ENCODE measurements at places on chromosomes 3 and 15.

DNA sequence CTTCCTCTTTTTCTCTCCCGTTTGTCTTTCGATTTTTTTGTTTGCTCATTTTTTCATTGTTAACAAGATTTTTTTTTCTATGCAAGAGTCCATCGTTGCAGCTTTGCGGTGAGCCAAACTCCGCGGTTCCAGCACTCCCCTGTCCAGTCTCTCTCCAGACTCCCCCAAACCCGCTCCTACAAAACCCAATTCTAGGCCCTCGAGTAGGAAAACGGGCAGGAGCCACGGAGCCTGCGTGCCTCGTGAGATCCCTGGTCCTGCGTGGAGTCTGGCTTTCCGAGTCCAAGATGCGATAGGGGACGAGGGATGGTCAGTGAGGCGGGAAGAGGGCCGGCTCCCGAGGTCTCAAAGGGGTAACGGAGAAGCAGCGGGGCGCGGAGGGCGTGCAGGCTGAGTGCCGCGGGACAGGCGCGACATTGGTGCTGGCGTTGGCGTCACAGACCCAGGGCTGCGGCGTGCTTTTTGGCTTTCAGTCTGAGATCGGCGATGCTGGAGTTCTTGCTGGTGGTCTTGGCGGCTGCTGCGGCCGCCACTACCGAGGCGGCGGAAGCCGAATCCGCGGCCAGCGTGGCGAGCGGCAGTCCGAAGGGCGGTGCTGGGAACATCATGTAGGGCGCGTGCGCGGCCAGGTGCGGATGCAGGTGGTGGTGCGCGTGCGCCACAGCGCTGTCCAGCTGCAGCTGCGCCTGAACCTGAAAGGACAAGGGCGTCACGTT is 8.5 kb downstream of the SHOX2 start:
- DNase-seq: peak; percentile 81

DNA sequence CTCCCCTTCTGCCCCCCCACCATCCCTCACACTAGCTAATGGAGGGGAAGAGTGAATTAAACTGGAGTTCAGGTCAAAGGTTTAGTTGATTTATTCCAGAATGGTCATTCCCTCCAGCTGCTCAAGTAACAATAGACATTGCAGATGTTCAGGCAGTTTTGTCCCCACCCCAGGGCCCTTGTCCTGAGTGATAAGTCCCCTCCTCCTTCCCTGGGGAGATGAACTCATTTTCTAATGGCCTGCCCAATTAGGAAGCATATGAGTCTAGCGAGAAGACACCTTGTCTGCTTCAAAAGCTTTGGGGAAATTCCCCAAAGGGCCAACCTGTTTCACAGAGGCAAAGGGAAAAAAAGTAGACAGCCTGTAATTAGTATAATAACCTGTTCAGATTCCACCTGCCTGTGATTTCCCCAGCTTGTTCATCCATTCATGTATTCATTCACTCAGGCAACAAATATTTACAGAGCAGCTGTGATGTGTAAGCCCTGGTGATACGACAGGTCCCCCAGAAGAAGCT is 165.3 kb downstream of the SHQ1 start:
- DNase-seq: no peak

DNA sequence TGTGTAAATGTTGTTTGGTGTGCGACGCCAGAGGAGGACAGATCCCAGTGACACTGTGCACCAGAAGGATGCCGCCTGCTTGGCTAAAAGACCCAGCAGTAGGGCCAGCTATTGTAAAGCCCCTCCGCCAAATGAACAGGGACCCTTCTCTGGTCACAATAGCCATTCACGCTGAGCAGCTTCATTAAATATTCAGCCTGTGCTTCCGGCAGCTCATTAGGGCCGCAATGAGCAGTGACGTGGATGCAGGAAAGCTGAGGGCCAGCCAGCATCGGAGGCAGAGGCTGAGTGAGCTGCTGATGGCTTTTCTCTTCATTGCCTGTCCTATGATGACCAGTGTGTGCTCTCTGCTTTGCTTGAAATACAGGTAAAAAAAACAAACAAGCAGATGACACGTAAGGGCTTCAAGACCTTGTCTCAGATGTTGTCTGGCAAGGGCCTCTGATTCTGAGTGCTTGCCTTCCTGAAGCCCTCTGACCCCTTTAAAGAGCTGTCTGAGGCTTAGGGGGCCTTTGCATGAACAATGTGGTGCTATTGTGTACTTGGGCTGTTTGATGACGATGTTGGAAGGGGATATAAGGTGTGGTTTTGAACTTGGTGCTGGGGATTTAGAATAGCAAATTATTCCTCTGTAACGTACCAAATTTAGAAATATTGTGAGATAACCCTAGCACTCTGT is 130.4 kb downstream of the FEZF2 start:
- no peak for DNase-seq

GRCh38 chr15:94263341-94264273 is 32.2 kb downstream of the MCTP2 start:
- no peak for DNase-seq

All from mucosa of descending colon (tissue), 3 donors.